ENCODE measurements at places on chromosomes 4 and X.

GRCh38 chr4:138164208-138164607 is 77.9 kb downstream of the SLC7A11 start:
- DNase-seq = peak; percentile 10

GRCh38 chr4:128940971-128941370 is 131.5 kb downstream of the JADE1 start:
- no peak for DNase-seq

DNA sequence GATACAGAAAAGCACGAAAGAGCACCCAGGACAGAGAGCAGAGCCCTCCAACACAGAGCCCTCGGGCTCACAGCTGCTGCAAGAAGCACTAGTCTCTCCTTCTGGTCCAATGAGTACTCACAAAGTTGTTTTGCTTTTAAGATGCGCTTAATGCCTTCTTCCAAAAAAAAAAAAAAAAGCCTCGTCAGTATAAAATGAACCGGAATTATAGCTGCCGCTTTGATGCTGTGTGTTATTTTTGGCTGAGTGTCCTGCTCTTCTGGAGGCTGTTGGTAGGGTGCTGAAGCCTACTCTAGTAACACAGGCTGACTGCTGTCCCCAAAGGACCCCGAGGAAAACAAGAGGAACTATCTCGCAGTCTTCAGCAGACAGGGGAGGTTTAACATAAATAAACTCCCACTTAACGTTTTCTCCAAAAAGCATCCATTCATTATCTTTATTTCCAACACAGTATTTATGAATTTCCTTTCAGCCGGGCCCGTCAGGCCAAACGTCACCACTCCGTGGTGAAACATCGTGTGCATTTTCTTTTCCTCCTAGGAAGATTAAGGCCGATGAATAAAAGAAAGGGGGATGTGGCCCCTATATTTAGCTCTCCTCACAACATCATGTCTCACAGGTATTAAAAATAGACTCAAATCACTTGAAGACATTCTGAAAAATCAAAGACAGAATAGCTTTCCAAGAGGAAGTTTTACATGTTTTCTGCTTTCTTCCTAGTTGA is 213.7 kb upstream of the PPARGC1A start:
- peak; percentile 58 for DNase-seq

DNA sequence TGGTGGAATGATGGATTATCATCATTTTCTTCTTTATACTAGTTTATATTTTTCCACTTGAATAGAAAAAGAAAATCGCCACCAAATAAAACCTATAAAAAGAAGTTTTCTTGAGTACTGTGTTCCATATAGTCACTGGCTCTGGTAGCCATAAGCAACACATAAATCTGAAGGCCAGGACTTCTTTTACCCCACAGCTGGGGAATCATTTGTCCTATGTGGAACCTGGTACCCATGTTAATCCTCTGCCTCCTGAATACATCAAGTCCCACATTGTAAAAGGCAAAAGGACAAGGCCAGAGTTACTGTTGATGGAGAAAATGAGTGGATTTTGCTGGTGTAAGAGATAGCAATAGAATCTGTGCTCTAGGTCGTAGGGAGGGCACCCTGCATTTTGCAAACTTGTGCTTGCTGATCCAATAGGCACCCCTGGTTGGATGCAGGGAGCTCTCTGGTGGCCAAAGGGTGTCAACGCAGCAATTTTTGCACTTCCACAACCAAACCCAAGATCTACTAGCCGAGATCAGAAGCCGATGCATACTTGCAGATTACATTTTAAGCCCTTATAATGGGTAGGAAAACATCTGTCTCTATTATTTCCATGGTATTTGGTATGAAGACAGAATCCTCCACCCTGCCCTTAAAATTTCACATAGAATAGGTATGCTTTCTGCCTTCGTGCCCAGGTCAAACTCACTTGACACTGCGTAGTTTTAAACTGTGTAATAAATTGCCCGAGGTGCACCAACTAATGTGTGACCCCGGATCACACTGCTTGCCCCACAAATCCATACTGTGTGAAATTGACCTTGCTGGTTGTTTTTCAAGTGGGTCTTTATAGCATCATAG is 146.2 kb upstream of the SCML1 start:
- DNase-seq = peak; percentile 76

DNA sequence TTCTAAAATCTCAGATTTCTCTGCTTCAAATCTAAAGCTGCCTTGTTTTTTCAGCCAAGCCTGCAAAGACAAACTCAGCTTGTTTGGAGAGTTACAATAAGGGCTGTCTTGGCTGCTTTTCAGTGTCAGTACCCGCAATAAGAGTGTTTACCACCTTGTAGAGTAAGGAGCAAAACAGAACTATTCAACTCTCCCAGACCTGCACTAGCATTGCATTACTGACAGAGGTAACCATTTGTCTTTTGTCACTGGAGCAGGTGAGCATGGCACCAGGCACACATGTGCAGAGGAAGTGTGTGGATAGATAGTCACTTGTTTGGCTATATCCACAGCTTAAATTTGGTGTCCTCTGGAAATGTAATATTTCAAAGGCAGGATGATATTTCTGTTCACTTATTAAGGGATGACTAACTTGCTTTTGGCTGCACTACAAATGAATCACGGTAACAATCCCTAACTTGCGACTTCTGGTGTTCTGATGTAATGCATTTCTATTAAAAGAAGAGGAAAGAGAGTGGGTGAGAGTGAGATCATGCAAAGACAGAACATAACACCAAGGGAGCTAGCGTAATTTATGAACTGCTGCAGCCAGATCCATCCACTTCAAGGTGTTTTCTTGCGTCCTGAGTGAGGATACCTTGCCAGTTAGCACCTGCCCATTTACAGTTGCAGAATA is 38.6 kb downstream of the PTCHD1 start:
- DNase-seq = peak; percentile 54

- no peak for DNase-seq
Observed at GRCh38 chr4:22780317-22780716, 87.6 kb downstream of the GBA3 start.

- DNase-seq = peak; percentile 63
Observed at GRCh38 chr4:142846108-142846728, at the start of gene INPP4B. TSS of gene INPP4B (minus strand) at chr4:142846301.

GRCh38 chr4:123312951-123313592 is 83.5 kb upstream of the SPRY1 start:
- no peak for DNase-seq

GRCh38 chr4:183861426-183861825 is 43.7 kb upstream of the STOX2 start:
- DNase-seq = no peak

- no peak for DNase-seq
Observed at GRCh38 chr4:51868449-51868847, 25.5 kb downstream of the DCUN1D4 start.

DNA sequence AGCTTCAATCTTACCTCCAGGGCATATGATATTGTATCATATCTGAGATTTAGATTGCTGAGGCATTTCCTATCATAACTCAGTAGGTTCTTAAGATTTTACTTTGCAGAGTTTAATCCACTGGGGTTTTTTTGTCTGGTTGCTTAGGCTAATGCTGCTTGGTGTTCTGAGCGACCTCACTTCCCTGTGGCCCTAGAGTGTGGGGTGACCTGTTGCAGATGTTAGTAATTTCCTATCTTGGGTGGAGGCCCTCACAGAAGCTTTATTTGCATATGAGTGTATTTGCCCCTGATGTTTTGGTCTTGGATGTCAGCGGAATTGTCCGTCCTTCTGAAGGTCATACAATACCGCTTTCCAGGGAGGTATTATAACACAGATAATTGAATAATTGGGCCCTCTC is 137.1 kb downstream of the NDST3 start:
- DNase-seq = no peak

GRCh38 chr4:1741208-1741607 is 19.9 kb downstream of the TACC3 start:
- no peak for DNase-seq

DNA sequence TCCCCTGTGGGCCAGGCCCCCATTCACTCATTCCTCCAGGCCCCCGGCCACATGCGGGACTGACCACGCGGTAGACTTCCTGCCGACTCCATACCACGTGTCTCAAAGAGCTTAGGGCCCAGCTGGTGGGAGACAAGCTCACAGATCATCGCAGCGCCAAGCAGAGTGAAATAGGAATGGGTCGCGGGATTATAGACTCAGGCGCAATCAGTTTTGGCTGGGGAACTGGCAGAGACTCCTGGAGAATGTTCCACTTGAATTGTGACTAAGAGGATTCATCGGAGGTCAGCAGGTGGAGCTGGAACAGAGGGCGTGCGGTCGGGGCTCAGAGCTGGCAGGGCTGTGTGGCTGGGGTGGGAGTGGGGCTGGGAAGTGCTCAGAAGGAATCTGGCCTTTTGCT is 15.6 kb downstream of the ATP2B3 start:
- DNase-seq = no peak

GRCh38 chr4:75653845-75654503 is 19.2 kb downstream of the G3BP2 start:
- DNase-seq = peak; percentile 29

- DNase-seq = no peak
Observed at GRCh38 chrX:19545651-19546050, 30.3 kb upstream of the MAP3K15 start.

GRCh38 chrX:120299928-120300327 is 11.3 kb downstream of the TMEM255A start:
- no peak for DNase-seq

Data from fibroblast of skin of right quadriceps (primary cell).